ENCODE measurements at places on chromosomes 12 and 14.

GRCh38 chr14:84128050-84128449, 1401.9 kb upstream of the FLRT2 start:
- DNase-seq: no peak

GRCh38 chr12:12592930-12593329, 18.7 kb upstream of the CREBL2 start:
- DNase-seq: no peak

DNA sequence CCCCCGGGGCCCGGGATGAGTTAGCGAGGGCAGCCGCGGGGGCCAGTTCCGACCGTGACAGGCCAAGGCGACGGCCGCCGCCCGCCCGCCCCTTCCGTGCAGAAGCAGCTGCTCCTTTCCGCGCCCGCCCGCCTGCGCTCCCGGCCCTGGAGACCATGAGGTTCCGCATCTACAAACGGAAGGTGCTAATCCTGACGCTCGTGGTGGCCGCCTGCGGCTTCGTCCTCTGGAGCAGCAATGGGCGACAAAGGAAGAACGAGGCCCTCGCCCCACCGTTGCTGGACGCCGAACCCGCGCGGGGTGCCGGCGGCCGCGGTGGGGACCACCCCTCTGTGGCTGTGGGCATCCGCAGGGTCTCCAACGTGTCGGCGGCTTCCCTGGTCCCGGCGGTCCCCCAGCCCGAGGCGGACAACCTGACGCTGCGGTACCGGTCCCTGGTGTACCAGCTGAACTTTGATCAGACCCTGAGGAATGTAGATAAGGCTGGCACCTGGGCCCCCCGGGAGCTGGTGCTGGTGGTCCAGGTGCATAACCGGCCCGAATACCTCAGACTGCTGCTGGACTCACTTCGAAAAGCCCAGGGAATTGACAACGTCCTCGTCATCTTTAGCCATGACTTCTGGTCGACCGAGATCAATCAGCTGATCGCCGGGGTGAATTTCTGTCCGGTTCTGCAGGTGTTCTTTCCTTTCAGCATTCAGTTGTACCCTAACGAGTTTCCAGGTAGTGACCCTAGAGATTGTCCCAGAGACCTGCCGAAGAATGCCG, 699 bp downstream of the MGAT2 start:
- DNase-seq: peak; percentile 38

DNA sequence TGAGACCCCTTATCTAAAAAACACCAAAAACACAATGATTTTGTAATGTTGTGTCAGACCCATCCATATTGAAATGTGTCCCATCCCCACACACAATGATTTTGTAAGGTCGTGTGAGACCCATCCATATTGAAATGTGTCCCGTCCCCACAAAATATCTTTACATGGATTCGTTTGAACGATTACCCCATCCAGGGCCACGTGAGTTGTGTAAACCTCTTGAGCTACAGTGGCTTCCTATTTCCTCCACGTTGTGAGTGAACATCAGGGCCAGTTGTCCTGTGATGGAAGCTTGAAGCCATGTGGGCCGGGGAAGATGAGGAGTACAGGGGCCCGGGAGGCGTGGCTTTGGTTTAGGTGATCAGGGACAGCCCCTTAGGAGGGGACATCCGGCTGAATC, 27.0 kb upstream of the ULK1 start:
- DNase-seq: no peak

- DNase-seq: no peak
These were observed 11.7 kb upstream of the KCNA5 start for GRCh38 chr12:5031958-5032357.

- no peak for DNase-seq
These were observed 24.3 kb upstream of the SNAPC1 start for GRCh38 chr14:61737915-61738314.

DNA sequence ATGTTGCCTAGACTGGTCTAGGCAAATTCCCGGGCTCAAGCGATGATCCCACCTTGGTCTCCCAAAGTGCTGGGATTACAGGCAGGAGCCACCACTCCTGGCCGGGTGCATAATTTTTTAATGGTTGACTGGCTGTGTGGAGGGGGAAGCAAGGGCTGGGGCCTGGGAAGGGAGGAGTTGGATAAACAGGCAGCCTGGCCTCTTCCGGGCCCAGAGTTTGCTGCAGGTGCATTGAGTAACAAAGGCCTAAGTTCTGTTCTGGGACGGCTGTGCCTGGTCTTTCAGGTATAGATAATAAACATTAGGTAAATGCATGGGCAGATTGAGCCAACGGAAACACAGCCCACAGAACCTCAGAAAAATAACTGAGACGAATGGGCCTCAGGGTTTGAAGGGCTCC, 191.3 kb upstream of the TBX3 start:
- DNase-seq: no peak

- DNase-seq: no peak
These were observed 13.9 kb upstream of the PUS1 start for GRCh38 chr12:131915000-131915689.

GRCh38 chr14:24701062-24701461, 67.1 kb upstream of the GZMB start:
- DNase-seq: no peak

GRCh38 chr12:53122961-53123468, 19.7 kb downstream of the SOAT2 start:
- DNase-seq: no peak

DNA sequence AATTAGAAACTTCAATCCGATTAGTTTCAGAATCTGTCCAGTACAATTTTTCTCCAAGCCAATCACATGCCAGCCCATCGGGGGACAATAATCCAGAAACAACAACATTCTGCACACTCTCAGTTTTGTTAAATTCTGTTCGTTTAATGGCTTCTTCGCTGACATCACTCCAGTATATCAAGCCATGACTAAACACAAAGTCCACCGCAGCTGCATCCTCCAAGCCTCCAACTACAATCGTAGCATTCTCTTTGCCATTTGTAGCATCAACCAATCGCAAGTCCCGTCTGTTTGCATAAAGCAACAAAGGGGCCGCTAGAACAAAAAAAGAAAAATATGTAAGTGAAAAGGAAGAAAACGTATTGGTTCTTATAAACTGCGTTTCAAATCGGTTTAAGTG, 22.5 kb downstream of the LRP6 start:
- no peak for DNase-seq

DNA sequence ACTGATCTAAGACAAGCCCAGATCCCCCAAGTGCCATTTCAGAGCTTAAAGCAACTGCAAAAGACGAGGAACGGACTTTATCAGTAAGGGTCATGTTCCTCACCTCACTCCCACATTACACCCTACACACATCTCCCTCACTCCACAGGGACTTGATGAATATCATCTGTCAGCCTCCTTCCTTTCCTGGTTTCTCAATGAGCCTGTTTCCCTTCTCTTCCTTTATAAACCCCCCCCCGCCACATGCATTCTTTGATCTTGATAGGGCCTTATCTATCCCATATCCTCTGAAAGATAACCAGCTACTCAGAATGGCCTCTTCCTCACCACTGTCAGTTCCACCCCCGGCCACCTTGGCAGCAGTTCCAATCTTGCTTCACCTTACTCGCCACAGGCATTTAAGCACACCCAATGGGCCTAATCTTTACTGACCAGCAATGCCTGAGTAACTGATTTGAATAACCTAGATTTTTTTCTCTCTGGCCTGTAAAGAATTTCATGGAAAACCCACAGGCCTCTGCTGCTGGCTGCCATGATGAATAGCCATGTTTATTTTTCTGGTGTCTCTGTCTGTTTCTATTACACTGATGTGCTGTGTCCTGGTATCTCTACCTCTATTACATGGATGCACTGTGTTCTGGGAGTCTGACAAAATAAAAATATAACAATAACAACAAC, 138.7 kb downstream of the PHLDA1 start:
- no peak for DNase-seq

DNA sequence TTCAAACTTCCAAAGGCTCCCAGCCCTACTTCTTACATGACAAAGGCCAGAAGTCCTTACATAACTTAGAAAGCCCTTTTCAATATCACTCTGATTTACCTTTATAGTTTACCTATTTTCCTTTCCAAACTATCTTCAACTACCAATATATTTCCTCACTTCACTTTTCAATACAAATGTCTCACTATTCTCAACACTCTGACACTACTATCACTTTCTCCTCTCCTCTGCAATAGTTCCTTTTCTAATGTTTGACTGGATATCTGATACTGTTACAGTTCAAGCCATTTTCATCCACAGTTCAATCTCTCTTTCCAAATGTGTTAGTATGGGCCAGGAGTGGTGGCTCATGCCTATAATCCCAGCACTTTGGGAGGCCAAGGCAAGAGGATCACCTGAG, 3.3 kb downstream of the SARNP start:
- DNase-seq: no peak

DNA sequence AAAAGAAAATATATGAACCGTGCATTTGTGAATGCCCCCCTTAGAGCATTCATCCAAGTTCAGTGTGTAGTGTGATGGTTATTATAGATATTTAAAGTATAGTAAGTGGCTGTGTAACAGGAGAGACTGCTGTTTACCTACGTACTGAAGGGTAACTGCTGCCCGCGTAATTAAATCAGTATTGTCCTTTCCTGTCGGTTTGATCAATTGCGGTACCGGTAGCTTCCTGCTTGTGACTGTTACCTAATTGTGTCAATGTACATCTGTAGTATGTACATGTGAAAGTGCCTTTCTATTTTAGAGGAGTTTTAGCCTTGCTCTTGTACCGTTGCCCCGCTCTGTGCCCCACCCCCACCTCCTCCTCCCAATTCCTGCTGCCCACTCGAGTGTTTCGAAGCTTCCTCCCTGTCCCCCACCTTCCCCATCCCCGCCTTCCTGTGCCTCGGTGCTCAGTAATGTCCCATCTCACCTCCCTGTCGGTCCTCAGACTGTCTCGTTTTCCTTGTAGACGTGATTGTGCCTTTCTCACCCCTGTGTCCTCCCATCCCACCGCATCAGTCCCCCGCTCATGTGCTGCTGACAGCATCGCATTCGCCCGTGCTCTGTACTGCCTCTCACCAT, 75.0 kb downstream of the KICS2 start:
- DNase-seq: no peak

DNA sequence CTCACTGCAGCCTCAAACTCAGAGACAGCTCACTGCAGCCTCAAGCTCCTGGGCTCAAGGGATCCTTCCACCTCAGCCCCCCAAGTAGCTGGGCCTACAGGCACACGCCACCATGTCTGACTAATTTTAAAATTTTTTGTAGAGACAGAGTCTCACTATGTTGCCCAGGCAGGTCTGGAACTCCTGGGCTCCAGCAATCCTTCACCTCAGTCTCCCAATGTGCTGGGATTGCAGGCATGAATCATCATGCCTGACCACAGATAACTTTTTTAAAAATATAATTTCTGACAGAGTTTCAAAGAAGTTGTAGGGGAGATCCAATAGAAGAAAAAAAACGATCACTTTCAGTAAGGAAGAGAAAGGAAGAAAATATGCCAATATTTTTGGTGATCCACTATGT, 189.7 kb upstream of the CDKN3 start:
- no peak for DNase-seq

- no peak for DNase-seq
These were observed 25.7 kb downstream of the MOK start for GRCh38 chr14:102279282-102279681.

GRCh38 chr12:49827401-49828099, 663 bp downstream of the NCKAP5L start:
- DNase-seq: no peak

- no peak for DNase-seq
These were observed 45.7 kb upstream of the VASH1 start for GRCh38 chr14:76715511-76716081.

DNA sequence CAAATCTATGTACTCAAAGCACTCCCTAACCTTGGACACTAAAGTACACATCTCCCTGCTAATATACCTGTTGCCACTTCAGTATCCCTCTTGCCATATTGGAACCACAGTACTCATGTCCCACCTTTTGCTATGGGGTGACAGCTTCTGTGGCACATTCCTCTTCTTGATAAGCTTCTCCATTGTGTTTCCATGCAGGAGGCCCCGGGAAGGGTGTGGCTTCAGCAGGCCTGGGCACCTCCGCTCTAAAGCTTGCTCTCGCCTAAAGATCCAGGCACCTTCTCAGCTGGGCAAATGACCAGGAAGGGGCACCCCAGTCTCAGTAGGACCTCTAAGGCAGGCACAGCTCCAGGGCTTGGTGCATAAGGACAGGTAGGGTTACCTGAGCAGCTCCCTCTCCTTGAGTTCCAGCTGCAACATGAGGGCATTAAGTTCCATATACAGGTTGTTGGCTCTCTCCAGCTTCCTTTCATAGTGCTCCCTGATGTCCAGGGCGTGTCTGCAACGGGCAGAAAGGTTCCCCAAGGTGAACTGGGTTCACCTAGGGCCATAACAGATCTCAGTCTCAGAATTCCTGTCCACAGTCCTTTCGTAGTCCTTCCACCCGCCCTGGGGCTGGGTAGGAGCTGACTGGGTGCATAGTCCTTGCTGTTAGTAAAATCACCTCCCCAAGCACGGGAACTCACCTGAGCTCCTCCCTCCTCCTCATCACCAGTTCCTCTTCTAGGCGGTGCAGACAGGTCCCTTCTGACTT, 15.9 kb downstream of the MAP3K12 start:
- no peak for DNase-seq

DNA sequence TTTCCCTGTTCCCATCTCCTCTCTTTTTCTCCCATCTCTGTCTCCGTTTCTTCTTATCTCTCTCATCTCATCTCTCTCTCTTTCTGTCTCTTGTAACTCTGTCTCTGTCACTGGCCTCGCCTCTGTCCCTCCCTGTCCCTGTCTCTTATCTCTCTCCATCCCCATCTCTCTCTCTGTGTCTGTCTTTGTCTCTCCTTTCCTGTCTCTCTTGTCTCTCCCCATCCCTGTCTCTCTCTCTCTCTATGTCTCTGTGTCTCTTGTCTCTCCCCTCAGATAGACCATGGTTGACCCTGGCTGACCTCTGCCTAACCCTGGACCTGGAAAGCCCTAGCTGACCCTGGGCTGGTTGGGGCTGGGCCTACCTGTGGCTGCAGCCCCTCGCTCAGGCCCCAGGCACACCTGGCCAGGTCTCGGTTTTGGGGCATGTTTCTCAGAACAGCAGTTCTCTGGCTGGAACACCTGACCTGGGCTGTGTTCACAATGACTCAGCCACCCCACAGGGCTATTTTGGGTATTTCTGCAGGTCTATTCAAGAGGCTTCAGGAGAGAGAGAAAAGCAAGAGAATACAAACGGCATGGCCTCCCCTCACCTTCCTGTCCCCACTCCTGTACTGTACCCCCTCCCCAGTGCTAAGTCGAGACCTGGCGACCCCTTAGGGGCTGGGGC, 174.4 kb downstream of the TMEM121 start:
- no peak for DNase-seq

- peak; percentile 18 for DNase-seq
These were observed 367.6 kb downstream of the C12orf75 start for GRCh38 chr12:105698075-105698474.

- no peak for DNase-seq
These were observed 25.8 kb upstream of the CLEC4E start for GRCh38 chr12:8566525-8566924.

GRCh38 chr12:28121899-28122655, 68.2 kb upstream of the CCDC91 start:
- no peak for DNase-seq

DNA sequence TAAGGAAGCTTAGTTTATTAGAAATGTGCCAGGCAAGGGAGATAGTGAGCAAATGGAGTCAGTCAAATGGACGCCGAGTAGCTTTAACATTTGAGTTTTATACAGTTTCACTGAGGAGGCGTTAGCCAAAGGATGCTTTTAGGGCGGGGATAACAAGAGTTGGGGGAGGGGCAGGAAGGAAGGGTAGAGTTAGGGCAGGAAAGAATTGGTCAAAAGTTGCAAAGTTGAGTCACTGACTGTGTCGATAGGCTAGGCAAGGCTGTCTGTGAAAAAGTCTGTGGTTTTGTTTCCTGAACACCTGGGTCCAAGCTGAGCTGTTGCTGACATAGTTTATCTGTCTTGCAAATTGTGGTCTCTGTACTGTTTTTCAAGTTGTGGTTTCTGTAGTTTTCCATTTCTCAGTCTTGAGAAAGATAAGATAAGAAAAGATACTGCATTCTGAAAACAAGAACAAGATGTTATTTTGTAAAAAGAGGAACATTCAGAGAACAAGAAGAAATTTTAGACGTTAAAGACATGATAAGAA, 62.6 kb upstream of the RESF1 start:
- no peak for DNase-seq

All from NCI-H2107 (cell line).